H1 (cell line): ENCODE measurements at places on chromosomes 12 and 14. TPM values are rescaled to one million over a fixed set of nuclear protein-coding genes. Genes with fewer than 3 reads are reported as not detected.

DNA sequence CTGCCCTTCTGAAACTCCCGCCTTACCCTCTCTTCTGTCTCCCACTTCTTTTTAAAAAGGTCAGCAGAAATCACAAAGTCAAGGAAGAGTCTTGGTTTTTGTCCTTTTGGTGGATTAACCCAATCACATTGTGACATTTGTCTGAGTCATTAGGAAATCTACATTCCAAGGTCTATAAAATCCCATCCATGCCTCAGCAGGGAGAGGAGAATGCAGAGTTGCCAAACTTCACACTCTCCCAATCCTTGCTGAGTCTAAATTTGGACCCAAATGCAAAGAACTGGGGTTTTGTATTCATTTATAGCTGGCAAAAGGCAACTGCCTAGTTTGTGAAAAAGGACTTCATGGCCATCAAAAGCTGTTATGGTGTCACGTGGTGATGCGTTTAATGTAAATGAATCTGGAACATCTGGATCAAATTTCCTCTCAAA is 67.9 kb downstream of the TMEM30B start:
- H3K27me3 ChIP-seq = no peaks in the 10 kb centered on the region
- H3K4me1 ChIP-seq = no peaks in the 10 kb centered on the region
- no peak for DNase-seq
- no peak overlapping the region for H3K27ac ChIP-seq

DNA sequence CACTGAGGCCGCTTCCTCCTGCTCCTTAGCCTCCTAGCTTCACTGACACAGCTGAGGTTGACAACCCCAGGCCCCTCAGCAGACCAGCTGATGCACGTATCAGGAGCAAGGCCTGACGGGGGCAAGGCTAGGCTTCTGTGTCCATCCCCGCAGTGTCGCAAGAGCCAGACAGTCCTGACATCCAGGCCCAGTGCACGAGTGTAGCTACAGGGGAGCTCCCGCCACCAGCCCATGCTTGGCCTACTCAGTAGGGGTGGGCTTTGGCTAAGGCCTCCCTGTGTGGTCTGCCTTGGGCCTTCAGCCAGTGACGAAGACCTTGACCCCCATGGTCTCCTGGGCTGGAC is 179.1 kb downstream of the DPF3 start:
- H3K36me3 ChIP-seq = no peaks in the 10 kb centered on the region
- H3K27ac ChIP-seq = no peak overlapping the region
- H3K4me3 ChIP-seq = no peak overlapping the region
- H3K4me1 ChIP-seq = no peaks in the 10 kb centered on the region

DNA sequence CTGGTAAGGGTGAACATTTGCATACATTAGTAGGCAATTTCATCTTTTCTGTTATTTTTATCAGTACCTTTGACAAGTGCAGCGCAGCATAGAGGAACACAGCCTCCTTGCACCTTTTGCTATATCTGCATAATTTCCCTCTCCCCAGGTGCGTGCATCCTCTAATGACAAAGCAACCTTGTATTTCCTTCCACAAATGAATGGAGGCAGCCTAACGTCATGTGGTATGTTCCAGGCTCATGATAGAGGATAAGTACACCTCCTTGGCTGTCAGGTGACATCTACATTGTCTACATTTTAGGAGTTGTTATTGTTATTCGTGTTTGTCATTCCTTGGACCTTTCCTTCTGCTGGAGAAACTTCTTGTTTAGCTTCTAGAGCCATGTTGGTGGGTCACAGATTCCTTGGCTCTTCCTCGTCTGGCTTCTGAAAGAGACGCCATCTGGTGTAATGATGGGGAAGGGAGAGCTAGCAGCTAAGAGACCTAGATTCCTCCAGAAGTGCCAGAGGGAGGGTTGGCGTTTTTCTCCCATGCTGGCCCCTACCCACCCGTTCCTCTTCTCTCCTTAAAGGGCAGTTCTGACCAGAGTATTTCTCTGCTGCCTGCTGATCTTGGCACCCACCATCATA is 37.0 kb downstream of the EVL start:
- DNase-seq = no peak
- H3K4me1 ChIP-seq = no peaks in the 10 kb centered on the region
- H3K27ac ChIP-seq = no peak overlapping the region
- no peak overlapping the region for H3K4me3 ChIP-seq

- peak overlapping the region; percentile 87 for H3K4me3 ChIP-seq
- peaks cover 18% of the 10 kb centered on the region for H3K27me3 ChIP-seq
- no peaks in the 10 kb centered on the region for H3K36me3 ChIP-seq
- no peaks in the 10 kb centered on the region for H3K4me1 ChIP-seq
- peak; percentile 98 for DNase-seq
Measured at GRCh38 chr14:20652996-20653975, 11.8 kb upstream of the OR6S1 start.

DNA sequence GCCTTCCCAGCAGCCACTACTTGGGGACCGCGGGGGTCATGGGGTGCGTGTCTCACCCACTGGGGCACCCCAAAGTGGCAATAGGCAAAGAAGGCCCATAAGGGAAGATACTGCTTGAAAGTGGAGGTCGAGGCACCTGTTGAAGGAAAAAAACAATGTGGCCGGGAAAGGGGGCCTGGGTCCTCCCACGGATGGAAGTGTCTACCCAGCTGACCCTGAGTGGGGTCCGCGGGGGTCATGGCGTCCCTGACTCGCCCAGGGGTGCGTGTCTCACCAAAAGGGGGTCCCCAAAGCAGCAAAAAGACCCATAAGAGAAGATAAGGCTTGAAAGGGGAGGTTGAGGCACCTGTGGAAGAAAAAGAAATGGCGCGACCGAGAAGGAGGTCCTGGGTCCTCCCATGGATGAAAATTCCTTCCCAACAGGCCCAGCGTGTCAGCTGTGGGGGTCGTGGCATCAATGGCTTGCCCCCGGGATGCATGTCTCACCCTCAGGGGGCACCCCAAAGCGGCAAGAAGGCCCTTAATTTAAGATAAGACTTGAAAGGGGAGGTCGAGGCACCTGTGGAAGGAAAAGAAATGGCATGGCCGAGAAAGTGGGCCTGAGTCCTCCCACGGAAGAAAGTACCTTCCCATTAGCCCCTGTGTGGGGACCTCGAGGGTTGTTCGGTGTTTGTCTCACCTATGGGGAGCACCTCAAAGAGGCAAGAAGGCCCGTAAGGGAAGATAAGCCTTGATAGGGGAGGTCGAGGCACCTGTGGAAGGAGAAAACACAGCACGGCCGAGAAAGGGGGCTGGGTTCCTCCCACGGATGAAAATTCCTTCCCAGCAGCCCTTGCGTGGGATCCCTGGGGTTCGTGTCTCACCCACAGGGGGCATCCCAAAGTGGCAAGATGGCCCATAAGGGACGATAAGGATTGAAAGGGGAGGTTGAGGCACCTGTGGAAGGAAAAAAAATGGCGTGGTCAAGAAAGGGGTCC is 266.0 kb downstream of the ALG10 start:
- no peaks in the 10 kb centered on the region for H3K4me1 ChIP-seq
- DNase-seq = no peak
- H3K27me3 ChIP-seq = no peaks in the 10 kb centered on the region
- no peak overlapping the region for H3K4me3 ChIP-seq
- no peak overlapping the region for H3K27ac ChIP-seq

The RPS6KA5 gene
- total RNA-seq = 3.1 and 3.2 TPM in 2 replicates

The SMCO3 gene
- total RNA-seq = not detected in 2 replicates
